ENCODE measurements at places on chromosomes 16 and 17.
A peak's percentile ranks its signal among the peaks of the same experiment; 100 is the strongest.

- no peak for DNase-seq
Observed at GRCh38 chr17:37432671-37433070, 26.0 kb downstream of the TADA2A start.

DNA sequence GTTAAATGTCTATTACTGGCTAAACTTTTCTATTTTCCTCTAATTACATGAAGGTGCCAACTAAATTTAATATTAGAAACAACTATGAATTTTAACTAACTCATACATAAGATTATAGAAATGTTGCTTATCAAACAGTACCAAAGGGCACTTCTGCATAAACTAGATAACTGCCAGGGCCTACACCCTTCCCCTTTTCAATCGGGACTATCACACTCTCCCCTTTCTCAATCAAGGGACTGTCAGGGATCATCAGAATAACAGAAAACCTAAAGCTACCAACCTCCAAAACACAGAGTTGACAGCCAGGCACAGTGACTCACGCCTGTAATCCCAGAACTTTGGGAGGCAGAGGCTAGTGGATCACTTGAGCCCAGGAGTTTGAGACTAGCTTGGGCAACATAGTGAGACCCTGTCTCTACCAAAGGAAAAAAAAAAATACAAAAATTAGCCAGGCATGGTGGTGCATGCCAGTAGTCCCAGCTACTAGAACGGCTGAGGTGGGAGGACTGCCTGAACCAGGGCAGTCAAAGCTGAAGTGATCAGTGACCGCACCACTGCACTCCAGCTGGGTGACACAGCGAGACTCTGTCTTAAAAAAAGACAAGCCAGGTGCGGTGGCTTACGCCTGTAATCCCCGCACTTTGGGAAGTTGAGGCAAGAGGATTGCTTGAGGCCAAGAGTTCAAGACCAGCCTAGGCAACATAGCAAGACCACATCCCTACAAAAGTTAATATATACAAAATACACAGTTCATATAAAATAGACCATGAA lies 3.2 kb upstream of the PHLPP2 start:
- no peak for DNase-seq

- no peak for DNase-seq
Observed at GRCh38 chr17:76947771-76948170, 79.6 kb downstream of the MGAT5B start.

DNA sequence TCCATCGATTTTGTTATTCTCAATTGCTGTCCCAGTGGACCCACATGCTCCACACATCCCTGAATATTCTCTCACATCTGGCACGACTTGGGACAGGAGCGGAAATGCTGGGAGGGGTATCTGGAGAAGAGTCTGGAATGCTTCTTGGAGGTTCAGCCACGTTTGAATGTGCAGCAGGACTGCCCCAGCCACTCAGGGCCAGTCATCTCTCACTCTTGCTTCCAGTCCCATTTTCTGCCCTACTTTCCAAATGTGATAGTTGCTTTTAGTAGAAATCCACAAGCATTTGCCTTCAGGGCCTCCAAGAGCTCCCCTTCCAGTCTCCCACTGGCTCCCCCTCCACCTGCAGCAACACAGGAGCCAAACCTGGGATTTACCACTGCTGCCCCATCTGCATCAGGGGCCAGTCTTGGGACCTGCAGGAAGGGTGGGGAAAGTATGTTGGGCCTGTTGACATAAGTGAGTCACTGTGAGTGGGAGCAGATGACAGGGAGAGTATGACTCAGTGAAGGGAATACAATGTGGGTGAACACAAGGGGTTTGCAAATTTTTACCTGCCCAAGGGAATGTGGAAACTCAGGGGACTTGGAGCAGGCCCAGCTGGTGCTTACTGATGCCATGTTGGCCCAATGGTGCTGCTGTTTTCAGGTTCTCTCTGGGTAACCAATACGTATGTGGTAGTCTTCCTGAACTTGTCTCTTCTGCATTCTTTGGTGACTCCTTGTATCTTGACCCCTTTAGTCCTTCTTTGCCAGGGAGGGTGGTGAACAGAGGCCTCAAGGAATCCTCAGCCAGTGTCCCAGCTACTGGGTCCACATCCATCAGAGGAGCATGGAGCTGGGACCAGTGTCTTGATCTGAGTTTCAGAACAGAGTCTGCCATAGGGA lies 78.8 kb upstream of the CRHR1 start:
- no peak for DNase-seq

GRCh38 chr17:81402981-81403467 lies 7.8 kb downstream of the BAHCC1 start:
- DNase-seq = no peak

DNA sequence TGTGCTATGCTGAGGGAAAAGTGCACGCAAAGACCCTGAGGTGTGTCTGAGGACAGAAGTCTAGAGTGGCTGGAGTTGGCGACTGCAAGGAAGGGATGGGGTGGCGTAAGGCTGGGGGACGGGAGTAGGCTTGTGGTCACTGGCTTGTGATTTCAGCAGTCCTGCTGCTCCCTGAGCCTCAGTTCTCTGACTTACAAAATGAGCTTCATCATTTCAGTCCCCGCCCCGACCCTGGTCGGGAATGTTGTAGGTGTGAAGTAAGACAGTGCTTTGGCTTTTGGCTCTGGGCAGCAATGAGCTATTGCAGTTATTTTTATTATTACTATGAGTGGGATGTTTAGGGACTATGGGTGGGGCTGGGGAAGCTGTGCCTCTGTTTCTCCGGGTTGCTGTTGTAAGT lies 8.6 kb downstream of the ADGRG1 start:
- no peak for DNase-seq

GRCh38 chr16:9033125-9033830 lies 58.2 kb upstream of the HAPSTR1 start:
- no peak for DNase-seq

- DNase-seq = no peak
Observed at GRCh38 chr16:88691129-88691813, 5.0 kb upstream of the SNAI3 start.

- DNase-seq = no peak
Observed at GRCh38 chr16:87304951-87305350, 12.2 kb downstream of the C16orf95 start.

DNA sequence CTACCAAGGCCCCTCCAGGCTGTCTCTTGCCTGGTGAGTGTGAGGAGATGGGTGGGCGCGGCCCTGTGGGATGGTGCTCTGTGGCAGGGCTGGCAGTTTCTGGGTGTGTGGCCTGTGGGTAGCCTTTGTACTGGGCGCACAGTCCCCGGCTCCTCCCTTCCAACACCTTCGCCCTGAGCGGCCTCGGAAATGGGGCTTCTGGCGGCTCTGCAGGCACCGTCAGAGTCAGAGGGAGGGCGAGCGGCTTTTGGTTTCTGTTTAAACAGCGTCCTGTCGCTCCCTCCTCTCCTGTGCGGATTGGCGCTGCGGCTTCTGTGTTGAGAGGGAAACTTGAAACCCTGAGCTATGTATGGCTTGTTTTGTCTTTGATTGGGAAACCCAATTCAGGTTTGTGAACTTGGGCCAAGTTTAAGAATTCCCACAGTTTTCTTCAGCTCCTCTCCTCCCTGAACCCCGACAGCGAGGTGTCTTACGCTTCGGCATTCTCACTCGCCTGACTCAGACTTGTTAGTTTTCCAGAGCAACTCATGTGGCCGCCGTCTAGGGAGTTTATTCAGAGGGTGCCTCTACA lies 8.3 kb upstream of the ZNF750 start:
- peak; percentile 90 for DNase-seq

DNA sequence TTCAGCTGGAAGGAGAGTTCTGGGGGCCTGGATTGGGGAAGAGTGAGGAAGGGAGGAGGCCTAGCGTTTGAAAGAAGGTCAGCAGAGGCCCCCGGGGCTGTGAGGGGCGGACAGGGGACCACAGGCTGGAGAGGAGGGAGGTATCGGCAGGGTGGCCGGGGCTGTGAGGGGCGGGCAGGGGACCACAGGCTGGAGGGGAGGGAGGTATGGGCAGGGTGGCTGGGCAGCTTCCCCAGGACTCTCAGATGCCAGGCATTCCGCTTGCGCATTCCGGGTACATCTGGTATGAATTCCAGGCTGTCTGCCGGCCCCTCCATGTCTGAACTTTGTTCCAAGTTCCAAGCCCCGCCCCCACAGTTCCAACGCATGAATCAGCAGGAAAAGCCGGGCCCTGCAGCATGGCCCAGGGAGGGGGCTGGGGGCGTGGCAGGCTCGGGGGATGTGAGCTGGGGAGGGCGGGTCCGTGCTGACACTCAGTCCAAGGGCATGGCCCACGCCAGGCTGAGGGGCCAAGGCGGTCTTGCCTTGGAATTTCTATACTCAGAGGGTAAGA lies 4.3 kb upstream of the TLCD2 start:
- DNase-seq = peak; percentile 65

GRCh38 chr17:66843627-66844026 lies 8.7 kb downstream of the CACNG5 start:
- DNase-seq = no peak

DNA sequence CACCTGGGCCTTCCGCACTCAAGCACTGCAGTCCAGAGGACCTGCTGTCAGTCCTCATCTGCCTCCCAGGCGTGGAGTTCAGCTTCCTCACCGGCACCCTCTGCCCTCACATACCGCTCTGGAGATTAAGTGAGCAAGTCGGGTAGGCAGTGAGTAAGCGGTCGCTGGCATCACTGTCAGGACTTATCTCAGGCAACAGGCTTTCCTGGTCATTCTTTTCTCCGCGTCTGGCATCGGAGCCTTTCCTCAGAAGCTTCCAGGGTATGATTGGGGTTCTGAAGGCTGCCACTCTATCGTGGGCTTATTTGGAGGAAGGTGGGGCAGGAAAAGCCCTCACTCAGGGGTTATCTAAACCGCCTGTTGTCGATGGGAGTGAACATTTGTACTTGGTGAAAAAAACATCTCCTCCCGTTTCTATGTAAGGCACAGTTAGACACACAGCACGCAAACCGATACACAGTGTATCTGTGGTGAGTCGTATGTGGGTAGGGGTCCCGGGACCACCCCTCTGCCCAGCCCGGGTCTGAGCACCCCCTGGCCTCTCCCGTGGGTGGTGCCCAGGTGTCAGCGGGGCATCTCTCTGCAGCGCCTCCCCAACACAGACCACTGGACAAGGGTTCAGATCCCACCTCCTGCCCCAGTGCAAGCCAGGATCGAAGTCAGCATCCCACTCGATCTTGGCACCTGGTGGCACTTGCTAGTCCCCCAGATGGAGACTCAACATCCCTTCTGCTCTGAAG lies 92.5 kb upstream of the PLCG2 start:
- DNase-seq = no peak

DNA sequence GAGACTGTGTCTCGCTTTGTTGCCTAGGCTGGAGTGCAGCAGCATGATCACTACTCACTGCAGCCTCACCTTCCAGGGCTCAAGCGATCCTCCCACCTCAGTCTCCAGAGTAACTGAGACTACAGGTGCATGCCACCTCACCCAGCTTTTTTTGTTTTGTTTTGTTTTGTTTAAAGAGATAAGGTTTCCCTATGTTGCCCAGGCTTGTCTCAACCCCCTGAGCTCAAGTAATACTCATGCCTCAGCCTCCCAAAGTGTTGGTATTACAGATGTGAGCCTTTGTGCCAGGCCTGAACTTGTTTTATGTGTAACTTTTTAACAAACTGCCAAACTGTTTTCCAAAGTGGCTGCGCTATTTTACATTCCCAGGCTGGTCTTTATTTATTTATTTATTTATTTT lies 41.8 kb upstream of the NUDT7 start:
- DNase-seq = no peak

DNA sequence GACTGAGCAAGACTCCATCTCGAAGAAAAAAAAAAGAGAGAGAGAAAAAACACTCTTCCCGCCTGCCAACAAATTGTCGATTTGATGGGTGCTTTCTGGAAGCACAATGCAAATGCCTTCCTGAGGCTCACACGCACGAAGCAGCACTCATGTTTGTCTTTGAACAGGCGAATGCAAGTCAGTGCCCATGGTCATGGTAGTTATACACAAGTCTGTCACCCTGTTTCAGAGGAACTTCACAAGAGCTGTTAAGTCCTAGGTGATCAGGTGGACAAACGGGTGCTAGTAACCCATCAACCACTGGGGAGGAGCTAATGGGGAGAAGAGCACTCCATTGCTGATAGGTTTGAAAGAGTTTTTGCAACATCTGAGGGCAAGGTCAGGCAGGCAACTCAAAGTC lies 6.5 kb upstream of the DNAI2 start:
- no peak for DNase-seq

- DNase-seq = peak; percentile 10
Observed at GRCh38 chr17:58228679-58229078, 9.6 kb upstream of the MKS1 start.

- no peak for DNase-seq
Observed at GRCh38 chr16:31322500-31322899, 32.5 kb upstream of the ITGAX start.

DNA sequence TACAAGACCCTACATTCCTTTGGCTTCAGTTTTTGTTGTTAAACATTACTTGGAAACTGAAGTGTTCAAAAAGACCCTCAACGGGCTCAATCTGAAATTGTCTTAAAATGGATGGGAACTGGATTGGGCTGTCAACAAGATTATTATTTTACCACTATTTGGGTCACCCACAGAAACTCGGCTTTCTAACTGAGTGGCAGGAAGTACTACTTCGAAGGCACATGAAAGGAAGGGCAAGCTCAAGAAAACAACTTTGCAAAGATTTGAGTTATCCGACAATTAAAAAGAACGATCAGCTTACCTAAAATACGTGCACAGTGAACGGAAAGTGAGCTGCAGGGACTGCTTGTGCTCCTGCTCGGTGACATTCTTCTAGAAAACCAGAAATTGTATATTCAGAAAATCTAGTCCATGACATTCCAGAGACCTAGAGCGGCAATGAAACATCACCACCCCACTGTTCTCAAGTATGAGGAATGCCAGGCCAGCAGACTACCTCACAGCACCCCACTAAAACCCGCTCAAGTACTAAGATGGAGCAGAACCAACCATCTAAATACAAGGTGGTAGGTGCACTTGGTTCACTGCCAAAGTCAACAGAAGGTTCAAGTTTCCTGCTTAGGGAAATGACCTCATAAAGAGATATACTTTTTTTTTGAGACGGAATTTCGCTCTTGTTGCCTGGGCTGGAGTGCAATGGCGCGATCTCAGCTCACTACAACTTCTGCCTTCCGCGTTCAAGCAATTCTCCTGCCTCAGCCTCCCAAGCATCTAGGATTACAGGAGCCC lies 60.5 kb downstream of the ZZEF1 start:
- no peak for DNase-seq

- no peak for DNase-seq
Observed at GRCh38 chr17:45098081-45098868, 34.0 kb downstream of the PLCD3 start.

GRCh38 chr17:35973333-35974260 lies 7.7 kb downstream of the CCL16 start:
- no peak for DNase-seq

GRCh38 chr17:32152130-32152529 lies 9.8 kb downstream of the RHOT1 start:
- DNase-seq = no peak

DNA sequence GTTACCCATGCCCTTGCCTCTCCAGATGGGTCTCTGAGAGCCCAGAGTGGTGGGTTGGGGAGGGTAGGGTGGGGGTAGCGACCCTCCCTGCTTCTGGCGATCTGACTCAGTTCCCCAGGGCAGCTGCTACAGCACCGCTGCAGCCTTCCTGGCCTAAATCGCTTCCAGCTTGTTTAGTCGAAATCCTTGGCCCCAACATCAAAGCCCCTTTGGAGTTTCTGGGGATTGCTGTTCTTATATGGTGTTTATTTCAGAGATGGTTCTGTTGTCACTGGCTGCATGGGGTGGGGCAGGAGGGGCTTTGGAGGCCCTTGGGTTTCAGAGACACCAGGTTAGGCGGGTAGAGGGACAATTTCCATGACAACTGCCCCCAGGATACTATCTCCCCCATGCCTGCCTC lies 35.9 kb downstream of the FZD2 start:
- no peak for DNase-seq
